Adipocyte (in vitro differentiated cells): ENCODE measurements at places on chromosomes 7 and 10.
A peak's percentile ranks its signal among the peaks of the same experiment; 100 is the strongest.

DNA sequence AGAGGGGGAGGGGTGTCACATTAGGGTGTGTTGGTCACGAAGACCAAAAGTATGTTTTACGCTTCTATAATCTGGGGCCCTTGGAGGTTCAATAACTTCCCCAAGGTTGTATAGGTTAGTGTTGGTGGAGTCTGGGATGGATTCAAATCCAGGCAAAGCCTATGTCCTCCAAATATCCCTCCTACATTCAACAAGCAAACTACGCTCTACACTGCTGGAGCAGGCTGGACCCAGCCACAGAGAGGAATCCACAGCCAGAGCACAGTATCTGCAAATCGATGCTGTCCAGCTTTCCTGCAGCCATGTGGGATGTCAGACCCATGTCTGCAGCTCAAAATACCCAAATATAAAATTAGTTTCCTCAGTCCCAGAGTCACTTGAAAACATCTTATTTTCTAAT lies 198.0 kb downstream of the COBL start:
- DNase-seq = no peak

DNA sequence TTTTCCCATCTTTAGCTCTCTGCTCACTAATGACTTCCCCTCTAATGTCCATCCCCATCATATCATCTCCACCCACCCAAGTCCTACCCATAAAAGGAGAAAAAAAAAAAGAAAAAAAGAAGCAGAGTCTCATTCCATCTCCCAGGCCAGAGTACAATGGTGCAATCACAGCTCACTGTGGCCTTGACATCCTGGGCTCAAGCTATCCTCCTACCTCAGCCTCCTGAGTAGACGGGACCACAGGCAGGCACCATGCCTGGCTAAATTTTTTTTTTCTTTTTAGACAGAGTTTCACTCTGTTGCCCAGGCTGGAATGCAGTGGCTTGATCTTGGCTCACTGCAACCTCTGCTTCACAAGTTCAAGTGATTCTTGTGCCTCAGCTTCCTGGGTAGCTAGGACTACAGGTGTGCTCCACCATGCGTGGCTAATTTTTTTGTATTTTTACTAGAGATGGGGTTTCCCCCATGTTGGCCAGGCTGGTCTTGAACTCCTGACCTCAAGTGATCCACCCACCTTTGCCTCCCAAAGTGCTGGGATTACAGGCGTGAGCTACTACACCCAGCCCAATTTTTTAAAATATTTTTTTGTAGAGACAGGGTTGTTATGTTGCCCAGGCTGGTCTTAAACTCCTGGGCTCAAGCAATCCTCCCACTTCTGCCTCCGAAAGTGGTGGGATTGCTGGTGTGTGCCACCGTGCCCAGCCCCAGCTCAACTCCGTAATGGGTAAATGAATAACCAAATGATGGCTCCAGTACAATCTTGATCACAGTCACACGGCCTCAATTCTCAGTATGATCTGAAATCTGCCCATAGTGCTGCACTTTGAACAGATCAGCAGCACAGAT lies 24.6 kb upstream of the SGMS1 start:
- no peak for DNase-seq

DNA sequence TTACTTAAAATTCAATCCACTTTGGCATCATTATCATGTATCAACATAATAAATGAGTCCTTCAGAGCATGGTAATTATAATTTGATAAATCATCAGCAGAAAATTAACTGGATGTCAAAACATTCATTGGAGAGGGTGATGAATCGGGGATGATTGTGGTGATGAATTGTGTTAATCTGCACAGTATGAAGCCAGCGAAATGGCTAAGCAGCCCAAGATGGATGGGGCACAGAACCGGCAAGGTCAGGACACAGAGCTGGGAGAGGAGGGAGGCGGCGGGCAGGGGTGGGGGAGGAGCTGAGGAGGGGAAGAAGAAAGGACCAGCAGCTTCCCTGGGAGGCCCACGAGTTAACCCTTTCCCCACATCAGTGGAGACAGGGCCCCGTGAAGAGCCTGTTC lies 536.1 kb downstream of the LRMDA start:
- no peak for DNase-seq

- no peak for DNase-seq
Observed at GRCh38 chr10:74576586-74576985, 249.8 kb upstream of the KAT6B start.

DNA sequence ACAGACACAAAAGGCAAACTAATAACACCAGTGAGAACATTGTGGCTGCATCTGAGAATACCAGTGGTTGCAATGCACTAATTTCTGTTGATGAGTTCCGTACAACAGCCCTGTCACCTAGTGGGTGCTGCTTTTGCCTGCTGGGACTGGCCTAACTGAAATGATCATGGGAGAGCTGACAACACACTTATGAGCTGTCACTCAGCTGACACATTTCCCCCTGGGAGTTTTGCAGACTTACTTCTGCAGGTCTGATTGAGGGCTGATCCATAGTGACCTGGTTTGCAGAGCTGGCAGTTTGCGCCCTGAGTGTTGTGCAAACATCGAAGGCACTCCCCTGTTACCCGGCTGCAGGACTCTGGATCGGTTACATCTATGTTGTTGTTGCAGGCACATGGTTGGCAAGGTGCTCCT lies 60.6 kb upstream of the LAMB1 start:
- DNase-seq = no peak

DNA sequence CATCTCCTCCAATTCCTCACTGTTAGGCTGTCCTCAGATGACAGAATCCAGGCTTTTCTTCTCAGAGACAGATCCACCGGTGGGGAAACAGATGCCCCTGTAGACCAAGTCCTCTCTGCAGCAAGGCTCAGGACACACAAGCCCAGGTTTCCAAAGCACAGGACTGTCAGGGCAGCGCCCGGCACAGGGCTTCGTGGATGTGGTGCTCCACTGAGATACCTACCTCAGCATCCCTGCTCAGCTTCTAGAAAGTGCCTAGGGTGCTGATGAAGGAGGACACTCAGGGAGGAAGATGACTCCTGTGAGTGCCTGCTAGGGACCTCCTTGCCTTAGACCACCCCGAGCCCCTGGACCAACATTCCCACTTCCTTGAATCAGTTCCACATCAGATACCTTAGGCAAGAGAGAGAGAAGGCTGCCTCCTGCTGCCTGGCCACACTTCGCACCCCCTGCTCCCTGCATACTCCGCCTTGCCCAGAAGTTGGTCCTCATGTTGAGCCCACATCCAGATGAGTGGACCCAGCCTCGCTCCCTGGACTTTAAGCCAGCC lies 8.9 kb upstream of the RBP3 start:
- no peak for DNase-seq

- DNase-seq = no peak
Observed at GRCh38 chr10:71274901-71275796, 43.9 kb upstream of the SLC29A3 start.

DNA sequence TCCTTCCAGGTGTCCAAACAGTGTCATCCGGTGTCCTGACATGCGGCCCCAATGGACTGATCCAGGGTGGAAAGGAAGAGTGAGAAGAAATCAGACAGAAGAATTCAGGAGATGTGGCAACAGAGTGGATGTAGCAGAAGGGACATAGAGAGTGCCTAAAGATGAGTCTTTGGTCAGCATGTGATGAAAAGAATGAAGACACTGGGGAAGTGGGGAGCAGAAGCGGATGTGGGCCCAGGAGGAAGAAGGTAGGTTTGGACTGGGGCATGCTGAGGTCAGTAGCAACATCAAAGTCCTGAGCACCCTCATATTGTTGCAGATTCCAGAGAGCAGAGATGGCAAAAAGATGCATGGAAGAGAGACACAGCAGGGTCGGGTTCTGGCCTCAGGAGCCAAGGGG lies 71.8 kb upstream of the STEAP1B start:
- no peak for DNase-seq

DNA sequence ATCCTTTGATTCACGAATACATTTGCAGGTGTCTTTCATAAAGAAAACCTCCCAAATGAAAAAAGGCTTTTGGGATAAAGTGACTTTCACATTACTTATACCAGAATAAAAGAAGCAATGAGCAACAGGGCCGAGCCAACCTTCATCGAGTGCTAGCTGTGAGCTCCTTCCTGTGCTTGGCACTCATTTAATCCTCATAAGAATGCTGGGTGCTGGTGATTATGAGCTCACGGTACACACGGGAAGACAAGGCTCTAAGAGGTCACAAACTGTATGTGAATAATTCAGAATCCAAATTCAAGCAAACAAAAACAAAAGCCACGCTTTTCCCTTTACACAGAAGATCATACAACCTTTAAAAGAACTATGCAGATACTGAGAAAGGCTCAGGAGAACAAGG lies 156.2 kb downstream of the COBL start:
- no peak for DNase-seq

GRCh38 chr7:5375925-5376324 lies 47.7 kb downstream of the TNRC18 start:
- no peak for DNase-seq

DNA sequence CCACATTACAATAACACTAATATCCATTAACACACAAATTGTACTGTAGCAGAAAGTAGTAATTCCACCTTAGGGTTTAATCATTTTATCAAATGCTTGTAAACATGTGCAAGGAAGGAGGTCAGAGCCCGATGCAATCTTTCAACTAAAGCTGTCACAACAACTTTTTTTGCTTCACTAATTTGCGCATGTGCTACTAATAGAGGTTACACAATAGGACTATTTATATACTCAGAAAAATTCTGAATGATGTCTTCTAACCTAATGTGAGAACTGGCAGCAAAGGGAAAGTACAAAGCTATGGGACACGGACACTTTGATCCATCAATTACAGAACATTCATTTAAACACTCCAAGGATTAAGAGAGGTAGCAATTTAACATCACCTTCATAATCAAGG lies 244.4 kb downstream of the CHCHD3 start:
- peak; percentile 25 for DNase-seq

DNA sequence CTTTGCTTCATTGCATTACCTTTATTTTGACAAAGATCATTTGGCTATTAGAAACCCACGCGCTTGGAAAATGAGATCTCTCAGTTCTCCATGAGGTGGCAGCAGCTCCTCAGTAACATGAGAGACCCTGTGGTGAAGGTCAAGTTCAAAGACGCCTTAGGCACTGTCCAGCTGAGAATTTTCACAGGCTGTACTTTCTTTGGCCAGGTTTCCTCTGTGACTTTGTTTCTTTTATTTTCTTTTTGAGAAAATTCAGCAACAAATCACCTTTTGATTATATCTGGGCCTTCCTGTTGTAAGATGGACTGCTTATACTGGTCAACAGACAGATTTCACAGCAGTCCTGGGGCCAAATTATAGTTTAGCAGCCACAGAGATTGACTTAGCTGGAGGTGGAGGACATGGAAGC lies 54.5 kb downstream of the RAB18 start:
- peak; percentile 89 for DNase-seq

GRCh38 chr10:47047577-47048525 lies 136.6 kb downstream of the PTPN20 start:
- DNase-seq = peak; percentile 86

DNA sequence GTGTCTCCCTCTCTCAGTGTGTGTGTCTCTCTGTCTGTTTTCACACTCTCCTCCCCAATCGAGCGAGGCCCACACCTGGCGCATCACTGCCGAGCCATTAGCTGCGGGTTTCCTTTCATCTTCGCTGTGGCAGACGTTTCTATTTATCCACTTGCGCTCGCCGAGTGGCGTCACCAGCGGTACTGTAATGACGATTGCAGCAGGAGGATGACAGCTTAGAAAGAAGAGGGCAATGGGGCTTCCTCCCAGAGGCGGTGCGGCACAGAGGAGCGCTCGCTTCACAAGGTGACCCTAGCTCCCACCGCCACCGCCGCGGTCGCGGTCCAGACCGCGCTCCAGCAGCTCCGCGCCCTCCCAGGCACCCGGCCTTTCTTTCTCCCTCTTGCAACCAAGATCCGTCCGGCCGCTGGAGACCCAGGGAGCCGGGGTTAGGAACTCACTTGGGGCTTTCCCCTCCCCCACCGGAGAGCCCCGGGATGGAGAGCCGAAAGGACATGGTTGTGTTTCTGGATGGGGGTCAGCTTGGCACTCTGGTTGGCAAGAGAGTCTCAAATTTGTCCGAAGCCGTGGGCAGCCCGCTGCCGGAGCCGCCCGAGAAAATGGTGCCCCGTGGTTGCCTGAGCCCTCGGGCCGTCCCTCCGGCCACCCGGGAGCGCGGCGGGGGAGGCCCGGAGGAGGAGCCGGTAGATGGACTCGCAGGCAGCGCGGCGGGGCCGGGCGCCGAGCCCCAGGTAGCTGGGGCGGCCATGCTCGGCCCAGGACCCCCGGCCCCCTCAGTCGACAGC lies at the start of gene EVX1:
TSS of gene EVX1 (plus strand) at position 248 of the 785 bp plus-strand sequence. CDS start at position 477, 229 bp downstream.
- no peak for DNase-seq

GRCh38 chr10:106147021-106147420 lies 1017.5 kb downstream of the SORCS1 start:
- DNase-seq = no peak

DNA sequence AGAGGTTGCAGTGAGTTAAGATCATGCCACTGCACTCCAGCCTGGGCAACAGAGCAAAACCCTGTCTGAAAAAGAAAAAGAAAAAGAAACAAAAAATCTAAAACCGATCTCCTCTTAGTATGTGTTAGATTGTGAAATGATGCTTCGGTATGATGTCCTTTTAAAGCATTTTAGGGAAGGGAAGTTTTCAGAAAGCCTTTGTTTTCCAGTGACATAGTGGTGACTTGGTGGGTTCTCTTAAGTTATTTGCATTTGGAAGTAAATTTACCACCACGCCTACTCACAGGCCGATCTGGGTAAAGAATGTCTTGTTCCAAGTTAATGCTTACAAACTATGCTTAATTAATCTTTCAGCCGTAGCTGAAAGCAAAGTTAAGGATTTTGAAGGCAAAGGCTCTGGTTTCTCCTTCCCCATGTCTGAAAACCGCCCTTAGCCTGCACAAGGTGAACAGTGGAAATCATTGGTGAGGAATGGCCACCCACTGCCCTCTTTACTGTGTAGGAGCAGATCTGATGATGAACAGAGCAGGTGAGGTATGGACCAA lies 10.7 kb downstream of the MTURN start:
- DNase-seq = no peak

DNA sequence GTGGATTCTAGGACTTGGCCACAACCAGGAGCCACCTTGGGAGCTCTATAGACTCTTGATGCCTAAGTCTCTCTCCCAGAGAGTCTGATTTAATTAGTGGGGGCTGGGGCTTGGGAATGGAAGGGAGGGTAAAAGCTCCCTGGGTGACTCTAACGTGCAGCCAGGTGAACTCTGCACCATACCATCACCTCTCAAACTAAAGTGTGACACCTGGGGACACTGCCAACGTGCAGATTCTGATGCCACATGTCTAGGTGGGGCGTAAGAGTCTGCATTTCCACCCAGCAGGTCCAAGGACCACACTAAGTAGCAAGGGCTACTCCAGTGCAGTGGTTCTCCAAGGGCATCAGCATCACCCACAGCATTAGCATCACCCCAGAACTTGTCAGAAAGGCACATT lies 28.3 kb downstream of the LRRC20 start:
- no peak for DNase-seq

- no peak for DNase-seq
Observed at GRCh38 chr10:34213805-34214197, 601.3 kb downstream of the PARD3 start.
